ENCODE measurements at places on chromosomes 6 and 20. TPM values are rescaled to one million over a fixed set of nuclear protein-coding genes. Genes with fewer than 3 reads are reported as not detected.
A peak's percentile ranks its signal among the peaks of the same experiment; 100 is the strongest.

DNA sequence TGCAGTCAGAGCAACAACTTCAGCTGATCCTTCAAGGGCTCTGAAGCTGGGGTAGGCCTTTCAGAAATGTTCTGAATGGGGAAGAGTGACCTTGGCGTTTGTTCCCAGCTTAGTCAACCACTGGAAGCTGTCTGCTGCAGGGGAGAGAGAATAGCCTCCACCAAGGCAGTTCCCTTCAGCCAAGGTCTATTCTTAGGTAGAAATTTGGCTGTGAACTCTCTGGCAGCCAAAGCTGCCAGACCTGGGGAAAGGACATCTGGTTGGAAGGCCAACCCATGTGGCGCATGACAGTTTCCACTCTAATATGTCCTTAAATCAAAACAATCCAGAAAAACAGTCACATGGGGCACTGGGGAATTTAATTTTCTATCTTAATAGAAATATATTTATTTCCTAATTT is 60.1 kb downstream of the FBXO5 start:
- no peak for DNase-seq

PTGIS gene
- 2.4 TPM for polyA plus RNA-seq

SEMG1 gene
- polyA plus RNA-seq, result not detected

SMLR1 gene
- polyA plus RNA-seq, result not detected

HCRTR2 gene
- polyA plus RNA-seq, result not detected

DNA sequence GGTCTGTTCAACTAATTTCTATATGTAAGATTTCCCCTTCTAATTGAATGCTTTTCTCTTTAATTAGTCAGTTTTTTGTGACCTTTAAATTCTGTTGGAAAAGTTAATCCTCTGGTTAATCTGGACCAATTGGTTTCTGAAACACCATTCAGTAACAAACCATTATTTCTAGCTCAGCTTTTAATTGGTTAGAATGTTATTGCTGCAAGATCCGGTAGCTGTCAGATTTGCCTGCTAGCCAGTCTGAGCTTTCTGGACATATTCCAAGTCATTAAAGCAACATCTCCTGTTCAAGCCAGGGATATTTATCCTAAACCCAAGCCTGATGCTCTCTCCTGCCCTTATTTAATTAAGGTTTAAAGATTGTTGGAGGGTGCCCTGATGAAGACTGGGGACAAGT is 55.1 kb upstream of the FBXL4 start:
- no peak for DNase-seq

SNAP25 gene
- 2.0 TPM for polyA plus RNA-seq

GRCh38 chr6:26123675-26123946 is 36.4 kb downstream of the HFE start:
- DNase-seq, result no peak

- DNase-seq, result peak; percentile 16
These were observed 38.2 kb downstream of the NOX3 start for GRCh38 chr6:155417454-155417853.

- no peak for DNase-seq
These were observed 151.7 kb upstream of the CEP162 start for GRCh38 chr6:84379142-84379541.

- DNase-seq, result peak; percentile 55
These were observed 69.3 kb downstream of the IBTK start for GRCh38 chr6:82178077-82178758.

DNA sequence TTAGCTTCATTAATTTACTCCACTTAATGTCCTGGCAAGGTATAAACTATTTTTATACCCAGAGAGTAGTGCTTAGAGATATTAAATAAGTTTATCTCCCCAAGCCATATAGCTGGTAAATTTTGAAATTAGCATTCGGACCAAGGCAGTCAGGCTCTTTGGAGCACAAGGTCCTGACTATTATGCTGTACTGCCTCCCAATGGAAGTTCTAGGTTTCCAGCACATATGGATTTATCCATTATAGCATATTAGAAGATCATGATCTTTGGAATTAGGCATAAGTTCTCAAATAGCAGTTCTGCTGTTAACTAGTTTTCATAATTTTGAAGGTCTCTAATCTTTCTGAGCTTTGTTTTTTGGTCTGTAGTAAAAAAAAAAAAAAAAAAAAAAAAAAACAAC is 835.3 kb upstream of the EPHA7 start:
- DNase-seq, result no peak

DNA sequence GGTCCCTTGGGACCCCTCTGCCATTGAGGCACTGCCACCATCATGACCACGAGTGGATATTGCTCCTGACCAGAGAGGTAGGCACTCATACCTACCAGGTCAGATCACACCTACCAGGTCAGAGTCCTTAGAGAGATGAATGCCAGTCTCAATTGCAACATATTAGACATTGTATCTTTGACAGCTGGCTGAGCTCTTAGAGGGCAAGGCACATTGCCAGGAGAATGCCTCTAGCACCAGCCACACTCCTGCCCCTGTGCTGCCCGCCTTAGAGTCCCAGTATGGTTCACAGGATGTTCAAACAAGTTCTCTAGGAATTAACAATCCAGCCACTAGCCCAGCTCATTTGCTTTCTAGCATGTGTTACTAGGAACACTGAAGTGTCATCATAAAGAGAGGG is 65.9 kb downstream of the TMEM244 start:
- DNase-seq, result no peak

DNA sequence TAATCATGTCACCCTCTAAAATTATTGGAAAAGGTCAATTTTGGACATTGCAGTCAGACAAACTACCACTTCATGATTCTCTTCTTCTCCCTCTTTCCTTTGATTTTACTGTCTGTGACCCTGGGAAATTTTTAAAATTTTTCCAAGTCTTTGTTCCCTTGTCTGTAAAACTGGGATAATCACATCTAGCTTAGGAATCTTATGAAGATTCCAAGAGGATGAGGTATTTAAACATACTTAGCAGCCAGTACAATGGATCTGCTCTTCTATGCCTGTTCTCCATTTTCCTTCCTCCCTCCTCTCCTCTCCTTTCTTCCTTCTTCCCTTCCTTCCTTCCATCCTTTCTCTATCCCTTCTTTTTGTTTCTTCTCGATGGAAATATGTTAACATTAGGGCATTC is 651.6 kb upstream of the MARCKS start:
- DNase-seq, result peak; percentile 23

REV3L gene
- polyA plus RNA-seq, result 6.0 TPM

Data from IMR-90 (cell line).